ENCODE measurements at places on chromosomes 12 and 14.

GRCh38 chr12:14258575-14258940 is 106.9 kb upstream of the ATF7IP start:
- DNase-seq = no peak

- no peak for DNase-seq
These were observed 68.0 kb upstream of the DICER1 start for GRCh38 chr14:95225251-95225887.

GRCh38 chr12:64175254-64175945 is 46.7 kb downstream of the KICS2 start:
- DNase-seq = no peak

- DNase-seq = peak; percentile 10
These were observed 539 bp upstream of the HMGA2 start for GRCh38 chr12:65823513-65824375.
